Activated CD4-positive, alpha-beta T cell treated with anti-CD3 and anti-CD28 coated beads for 36 hours (primary cell): ENCODE measurements at places on chromosomes 5 and 9.

GRCh38 chr5:53464722-53465121 lies 15.7 kb upstream of the FST start:
- DNase-seq = no peak

GRCh38 chr9:2675834-2676233 lies 41.5 kb upstream of the KCNV2 start:
- DNase-seq = no peak

GRCh38 chr5:142275496-142275895 lies 49.3 kb downstream of the SPRY4 start:
- DNase-seq = no peak

DNA sequence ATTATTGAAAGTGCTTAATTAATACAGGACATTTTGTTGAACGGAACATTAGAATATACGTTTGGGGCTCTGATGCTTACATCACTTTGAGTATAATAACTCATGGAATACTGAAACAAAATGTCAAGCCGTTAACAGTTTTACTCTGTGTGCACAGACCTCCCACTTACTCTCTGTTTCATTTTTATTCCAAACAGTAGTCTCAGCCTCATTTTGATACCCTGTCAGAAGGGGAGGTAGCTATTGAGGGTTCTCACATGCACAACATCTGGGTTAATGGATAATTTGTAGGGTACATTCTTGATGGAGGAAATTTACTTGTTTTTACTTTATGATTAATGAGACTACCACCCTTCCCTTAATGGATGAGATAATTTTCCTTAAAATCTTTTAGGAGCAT lies 59.0 kb downstream of the SCAMP1 start:
- no peak for DNase-seq

DNA sequence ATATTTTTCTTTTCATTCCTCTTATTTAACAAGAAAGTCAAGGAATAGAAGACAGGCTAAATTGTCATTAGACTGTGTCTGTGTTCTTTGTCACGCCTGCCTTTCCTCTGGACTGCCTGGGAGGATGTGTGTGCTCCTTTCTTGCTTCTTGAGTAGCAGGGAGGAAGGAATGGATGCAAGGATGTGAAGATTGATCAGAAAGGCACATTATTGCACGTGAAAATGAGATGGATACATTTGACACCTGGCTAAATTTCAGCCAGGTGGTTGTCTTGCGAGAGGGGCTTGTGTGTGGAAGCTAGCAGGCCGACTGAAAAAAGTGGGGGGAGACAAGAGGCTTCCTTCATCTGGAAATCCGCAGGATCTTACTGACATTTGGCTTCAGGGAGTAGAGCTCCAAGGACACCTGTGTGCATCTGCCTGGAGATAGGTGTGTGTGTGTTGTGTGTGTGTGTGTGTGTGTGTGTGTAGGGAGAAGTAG lies 200.1 kb downstream of the MEF2C start:
- no peak for DNase-seq

GRCh38 chr9:37729499-37729898 lies 24.1 kb upstream of the TRMT10B start:
- DNase-seq = no peak
